ENCODE measurements at places on chromosomes 12 and 14.

DNA sequence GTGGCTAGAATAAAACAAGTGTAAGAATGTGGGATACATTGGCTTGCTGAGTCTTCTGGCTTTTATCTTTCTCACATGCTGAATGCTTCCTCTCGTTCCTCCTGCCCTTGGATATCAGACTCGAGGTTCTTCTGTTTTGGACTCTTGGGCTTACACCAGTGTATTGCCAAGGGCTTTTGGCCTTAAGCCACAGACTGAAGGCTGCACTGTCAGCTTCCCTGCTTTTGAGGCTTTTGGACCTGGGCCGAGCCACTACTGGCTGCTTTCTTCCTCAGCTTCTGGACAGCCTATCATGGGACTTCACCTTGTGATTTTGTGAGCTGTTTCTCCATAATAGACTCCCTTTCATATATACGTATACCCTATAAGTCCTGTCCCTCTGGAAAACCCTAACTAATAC lies 300.9 kb upstream of the STXBP6 start:
- no peak for DNase-seq

DNA sequence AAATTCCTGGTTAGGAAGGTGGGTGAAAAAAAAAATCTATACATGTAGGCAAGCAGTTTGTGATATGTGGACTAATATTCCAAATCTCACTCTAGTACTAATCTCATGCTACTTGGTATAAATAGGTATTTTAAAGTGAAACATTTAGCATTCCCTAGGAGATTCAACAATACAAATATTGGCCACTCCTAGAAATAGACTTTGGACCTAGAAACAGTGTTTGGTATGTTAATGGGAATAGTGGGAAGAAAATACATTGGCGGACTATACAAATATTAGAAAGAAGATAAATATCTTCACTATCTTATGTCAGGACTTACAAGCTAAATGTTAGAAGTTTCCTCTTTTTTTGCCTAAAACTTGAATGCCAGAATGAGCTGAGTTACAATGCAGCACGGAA lies 28.2 kb downstream of the HIGD1C start:
- no peak for DNase-seq

- no peak for DNase-seq
Observed at GRCh38 chr12:95481072-95481471, 7.1 kb downstream of the METAP2 start.

- DNase-seq = no peak
Observed at GRCh38 chr12:110361216-110361615, 42.3 kb downstream of the ANAPC7 start.

- no peak for DNase-seq
Observed at GRCh38 chr12:108858311-108859074, 1.1 kb upstream of the SSH1 start.

- DNase-seq = no peak
Observed at GRCh38 chr12:80702889-80703805, 4.3 kb upstream of the MYF6 start.

DNA sequence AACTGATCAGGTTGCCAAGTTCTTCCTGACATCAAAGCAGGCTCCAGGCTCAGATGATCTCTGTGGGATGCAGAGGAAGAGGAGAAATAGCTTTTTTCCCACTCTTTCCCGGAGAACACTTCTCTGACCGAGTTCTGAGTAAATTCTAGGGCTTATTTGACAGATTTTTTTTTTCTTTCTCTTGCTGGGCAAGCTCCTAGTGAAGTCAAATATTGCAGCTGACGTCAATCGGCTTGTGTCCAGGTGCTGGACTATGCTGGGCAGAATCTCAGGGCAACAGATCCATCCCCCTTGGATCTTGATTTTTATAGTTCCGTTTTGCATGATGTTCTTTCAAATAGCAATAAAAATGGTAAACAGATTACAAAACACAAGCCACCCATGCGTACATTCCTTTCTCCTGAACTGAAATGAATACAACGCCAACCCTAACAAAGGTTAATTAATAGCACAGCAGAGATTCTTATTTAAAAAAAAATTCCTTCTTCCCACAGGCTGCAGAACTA lies 182.2 kb downstream of the NOVA1 start:
- DNase-seq = no peak

DNA sequence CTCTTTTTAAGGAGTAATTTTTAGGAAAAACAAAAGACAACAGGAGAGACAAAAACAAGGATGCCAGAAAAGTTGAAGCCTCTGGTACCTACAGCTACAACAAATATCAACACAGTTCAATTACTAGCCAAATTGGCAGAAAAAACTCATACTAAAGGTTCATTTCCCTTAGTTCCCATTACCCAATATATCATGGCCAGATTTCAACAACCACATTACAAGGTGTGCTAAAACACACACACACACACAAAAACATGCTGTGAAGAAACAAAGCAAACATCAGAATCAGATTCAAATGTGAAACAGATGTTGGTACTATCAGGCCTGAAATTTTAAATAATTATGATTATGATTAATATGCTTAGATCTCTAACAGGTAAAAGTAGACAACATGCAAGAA lies 272.7 kb upstream of the CLEC14A start:
- no peak for DNase-seq
